Renal cortical epithelial cell (primary cell): ENCODE measurements at places on chromosomes 5 and 9. TPM values are rescaled to one million over a fixed set of nuclear protein-coding genes. Genes with fewer than 3 reads are reported as not detected.

DNA sequence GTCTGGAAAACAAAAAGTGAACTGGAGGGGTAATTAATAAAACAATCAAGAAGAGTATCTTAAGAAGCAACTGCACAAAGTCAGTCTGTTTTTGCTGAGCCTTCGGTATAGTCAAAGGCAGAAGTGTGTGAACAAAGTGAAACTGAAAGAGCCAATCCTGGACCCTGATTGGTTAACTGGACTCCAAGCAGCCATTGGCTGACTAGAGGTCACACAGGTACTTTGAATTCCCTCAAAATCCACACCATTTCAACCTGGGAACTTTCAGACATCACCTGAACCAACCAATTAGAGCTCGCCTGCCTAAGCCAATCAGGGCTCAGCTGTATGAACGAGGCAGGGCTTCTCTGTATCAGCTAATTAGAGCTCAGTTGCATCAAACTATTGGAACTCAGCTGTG is 286.7 kb downstream of the TLE4 start:
- DNase-seq: peak; percentile 13

DNA sequence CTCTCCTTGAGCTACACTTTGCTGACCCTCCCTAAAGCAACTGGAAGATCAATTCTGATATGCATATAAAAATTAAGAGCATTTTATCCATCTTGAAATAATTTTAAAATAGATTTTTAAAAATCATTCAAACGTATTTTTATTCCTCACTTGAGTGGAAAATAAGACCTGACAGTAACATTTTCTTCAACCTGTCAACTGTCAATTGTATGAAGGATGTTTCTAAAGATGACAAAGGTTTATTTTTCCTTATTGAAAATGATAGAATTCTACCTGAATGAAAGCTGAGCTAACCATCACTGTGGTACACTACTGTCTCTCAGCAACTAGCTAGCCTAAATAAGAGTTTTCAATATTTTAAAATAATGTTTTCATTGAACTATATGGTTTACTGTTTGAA is 7.0 kb downstream of the EFNA5 start:
- no peak for DNase-seq

- DNase-seq: peak; percentile 59
Measured at GRCh38 chr5:90802474-90803317, 244.1 kb downstream of the ADGRV1 start.

DNA sequence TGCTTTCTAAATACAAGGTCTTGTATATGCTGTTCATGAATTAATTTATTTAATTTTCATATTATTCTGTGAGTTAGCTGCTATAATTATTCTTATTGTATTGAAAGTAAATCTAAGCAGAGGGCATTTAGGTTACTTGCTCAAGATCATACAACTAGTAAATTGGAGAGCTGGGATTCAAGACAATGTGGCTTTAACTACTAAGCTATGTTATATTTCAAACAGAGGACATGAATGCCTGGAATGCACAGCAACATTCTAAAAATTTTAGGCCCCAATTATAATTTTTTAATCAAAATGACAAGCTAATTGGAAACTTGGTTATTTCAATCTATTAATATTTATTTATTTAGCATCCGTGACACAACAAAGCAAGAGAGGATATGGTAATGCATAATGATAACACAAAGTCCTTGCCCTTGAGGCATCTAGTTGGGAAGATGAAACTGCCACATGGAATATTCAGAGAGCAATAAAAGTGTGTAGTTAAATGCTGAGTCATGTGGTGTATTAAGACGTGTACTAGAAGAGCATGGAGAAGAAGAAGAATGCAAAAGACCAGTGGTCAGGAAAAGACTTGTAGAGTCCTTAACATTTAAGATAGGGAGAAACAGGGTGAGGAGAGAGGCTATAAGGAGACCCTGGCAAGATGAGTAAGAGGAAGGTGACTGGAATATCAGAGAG is 24.4 kb downstream of the CTXN3 start:
- peak; percentile 19 for DNase-seq

- DNase-seq: no peak
Measured at GRCh38 chr5:125450771-125451170, 704.3 kb upstream of the ZNF608 start.

GRCh38 chr9:121348221-121348620 is 21.8 kb downstream of the STOM start:
- DNase-seq: no peak

- DNase-seq: peak; percentile 28
Measured at GRCh38 chr9:109499631-109500410, 1.7 kb upstream of the PTPN3 start.

DNA sequence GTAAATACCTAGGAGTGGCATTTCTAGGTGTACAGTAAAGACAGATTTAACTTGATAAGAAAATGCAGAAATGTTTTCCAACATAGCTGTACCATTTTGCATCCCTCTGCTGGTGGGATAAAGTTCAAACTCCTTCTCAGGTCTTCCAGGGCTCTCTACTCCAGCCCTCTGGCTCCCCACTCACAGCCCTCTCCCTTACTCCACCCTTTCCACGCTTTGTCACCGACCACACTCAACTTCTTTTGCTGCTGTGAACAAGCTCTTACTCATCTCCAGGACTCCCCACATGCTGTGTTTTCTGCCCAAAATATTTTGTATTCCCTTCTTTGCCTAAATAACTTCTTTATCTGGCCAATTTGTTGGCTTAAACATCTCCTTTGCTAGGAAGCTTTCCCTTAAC is 90.6 kb upstream of the OSMR start:
- no peak for DNase-seq

The SERF1A gene
- 8.6 and 14.4 TPM in 2 replicates for total RNA-seq

The CCL27 gene
- not detected in 2 replicates for total RNA-seq

The FAM120AOS gene
- 32.8 and 38.0 TPM in 2 replicates for total RNA-seq
